Stimulated activated CD4-positive, alpha-beta T cell treated with anti-CD3 and anti-CD28 coated beads, TNF-alpha, amount 100 ng/mL, for 4 hours (primary cell): ENCODE measurements at places on chromosomes 5 and 9.

GRCh38 chr5:79330071-79330470 lies 94.1 kb downstream of the JMY start:
- no peak for DNase-seq

DNA sequence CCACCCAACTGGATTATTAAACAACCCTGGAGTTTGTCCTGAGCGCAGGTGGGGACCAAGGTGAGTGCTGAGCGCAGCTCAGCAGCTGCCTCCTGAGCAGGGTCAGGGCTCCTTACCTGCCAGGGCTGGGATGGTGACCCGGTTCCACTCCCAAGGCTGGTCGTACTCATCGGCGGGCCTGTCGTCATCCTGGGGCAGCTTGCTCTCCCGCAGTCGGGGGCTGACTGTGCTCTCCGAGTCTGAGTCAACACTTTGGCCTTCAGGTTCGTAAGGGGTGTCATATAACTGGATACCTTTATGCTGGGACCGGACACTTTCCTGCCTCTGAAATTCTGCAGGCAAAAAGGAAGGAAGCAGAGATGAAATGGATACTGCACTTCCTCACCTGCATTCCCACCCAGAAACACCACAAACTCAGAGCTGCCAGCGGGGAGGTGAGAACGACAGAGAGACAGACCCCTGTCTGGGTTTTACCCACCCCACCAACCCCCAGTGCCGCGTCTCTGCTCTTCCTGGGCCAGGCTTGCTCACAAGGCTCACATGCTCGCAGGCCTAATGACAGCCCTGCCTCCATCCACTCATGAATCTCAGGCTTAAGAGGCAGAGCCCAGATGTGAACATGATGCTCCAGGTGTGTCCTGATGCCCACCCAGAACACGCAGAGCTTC lies 70.7 kb upstream of the SLC25A51 start:
- no peak for DNase-seq

GRCh38 chr5:153136910-153137614 lies 353.4 kb upstream of the GRIA1 start:
- no peak for DNase-seq

DNA sequence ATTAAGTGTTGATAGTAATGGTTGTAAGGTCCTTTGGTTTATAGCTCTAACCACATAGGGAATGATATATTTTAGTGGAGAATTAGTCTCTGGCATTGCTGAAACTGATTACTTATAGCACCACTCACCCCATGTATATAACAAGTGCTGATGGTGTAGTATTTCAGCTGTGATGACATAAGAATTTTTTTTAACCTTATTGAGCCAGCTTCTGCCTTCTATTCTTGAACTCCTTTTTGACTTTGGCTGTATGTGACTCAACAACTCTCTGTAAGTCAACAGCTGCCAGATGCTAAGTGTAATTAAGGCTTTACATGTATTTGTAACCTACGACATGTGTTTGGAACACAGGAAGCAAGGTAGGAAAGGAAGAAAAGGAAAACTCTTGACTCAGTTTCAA lies 929.6 kb upstream of the WWC1 start:
- DNase-seq: no peak

- DNase-seq: no peak
Measured at GRCh38 chr5:170861667-170861916, 226 bp upstream of the RANBP17 start.

GRCh38 chr9:126784401-126784800 lies 20.4 kb upstream of the ZBTB43 start:
- no peak for DNase-seq
